ENCODE measurements at places on chromosomes 5 and 9. TPM values are rescaled to one million over a fixed set of nuclear protein-coding genes. Genes with fewer than 3 reads are reported as not detected.

The SLC4A9 gene
- total RNA-seq = not detected

The BARHL1 gene
- not detected for total RNA-seq

The SHC3 gene
- total RNA-seq = 1.1 TPM

GRCh38 chr9:129458663-129459546 is 162.0 kb downstream of the C9orf50 start:
- peak; percentile 78 for DNase-seq

DNA sequence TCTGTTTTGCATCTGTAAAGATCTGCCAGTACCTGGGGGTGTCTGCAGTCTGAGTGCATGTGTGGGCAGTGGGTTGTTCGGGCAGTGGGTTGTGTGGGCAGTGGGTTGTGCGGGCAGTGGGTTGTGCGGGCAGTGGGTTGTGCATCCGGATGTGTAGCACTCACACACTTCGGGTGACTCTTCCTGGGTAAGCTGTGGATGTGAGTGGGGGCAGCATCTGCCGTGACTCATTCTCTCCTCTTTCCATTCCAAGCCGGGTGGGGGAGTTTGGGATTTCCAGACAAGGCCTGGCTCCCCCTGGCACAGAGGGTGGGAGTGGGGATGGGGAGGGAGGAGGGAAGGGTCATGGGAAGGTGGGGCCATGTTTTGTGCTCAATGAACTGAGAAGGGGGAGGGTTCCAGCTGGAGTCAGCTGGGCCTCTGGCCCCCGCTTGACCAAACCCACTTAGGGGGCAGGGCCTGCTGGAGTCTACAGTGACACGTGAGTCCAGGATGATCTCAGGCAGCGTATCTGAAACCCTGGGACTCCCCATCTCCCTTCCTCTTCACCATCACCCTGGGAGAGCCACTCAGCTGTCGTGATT is 8.3 kb downstream of the CRB2 start:
- DNase-seq = no peak

DNA sequence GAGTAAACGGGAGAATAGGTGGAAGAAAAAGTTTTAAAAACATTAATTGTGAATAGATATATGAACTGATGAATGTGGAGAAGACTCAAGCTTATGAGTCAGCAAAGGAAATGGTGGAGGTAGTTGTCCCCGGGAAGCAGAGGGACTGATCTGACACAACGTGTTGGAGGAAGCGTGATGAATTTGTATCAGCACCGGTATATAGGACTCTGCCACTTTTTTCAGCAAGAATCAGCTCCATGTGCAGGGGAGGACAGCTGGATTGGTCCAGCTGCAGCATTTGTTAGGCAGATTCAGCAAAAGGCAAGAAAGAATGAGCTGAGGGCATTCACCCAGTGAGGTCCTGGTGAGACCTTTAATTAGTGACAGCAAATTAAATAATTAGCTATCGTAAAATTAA is 276.0 kb downstream of the TENT4A start:
- DNase-seq = no peak

DNA sequence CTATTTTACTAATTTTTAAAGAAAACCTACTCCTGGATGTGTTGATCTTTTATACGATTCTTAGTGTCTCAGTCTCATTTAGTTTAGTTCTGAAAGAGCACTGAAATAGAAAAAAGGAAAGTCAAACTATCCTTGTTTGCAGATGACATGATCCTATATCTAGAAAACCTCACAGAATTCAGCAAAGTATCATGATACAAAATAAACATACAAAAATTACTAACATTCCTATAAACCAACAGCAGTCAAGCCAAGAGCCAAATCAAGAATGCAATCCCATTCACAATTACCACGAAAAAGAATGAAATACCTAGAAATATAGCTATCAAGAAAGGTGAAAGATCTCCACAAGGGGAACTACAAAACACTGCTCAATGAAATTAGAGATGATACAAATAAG is 225.8 kb upstream of the CDH18 start:
- no peak for DNase-seq

DNA sequence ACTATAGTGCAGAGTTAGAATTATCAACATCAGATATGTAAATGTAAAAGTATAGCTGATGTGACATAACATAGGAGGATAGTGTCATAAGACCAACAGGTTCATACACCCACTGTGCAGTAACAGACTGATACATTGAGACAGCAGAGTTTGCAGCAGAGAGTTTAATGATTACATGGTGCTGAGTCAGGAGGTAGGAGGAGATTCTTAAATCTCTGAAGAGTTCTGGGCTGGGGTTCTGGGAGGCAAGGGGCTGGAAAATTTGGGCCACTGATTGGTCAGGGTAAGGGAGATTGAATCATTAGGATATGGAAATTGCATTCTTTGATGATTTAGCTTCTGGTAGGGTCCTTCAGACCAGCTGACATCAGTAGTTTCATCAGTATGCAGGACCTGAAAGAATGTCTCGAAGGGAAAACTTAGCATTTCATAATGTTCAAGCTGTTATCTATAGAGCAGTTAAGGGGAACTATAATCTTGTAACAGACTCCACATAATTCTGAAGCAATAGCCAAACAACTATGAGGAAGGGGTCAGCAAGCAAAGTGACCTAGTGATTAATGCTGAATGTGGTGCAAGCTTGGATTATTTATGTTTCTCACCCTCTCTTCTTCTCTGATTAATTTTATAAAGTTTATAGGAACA is 35.6 kb downstream of the CCL28 start:
- DNase-seq = no peak
